ENCODE measurements at places on chromosomes 7 and 10. TPM values are rescaled to one million over a fixed set of nuclear protein-coding genes. Genes with fewer than 3 reads are reported as not detected.

Gene CALML5
- total RNA-seq, result not detected

Gene MTERF1
- 7.7 TPM for total RNA-seq

Gene FXYD4
- not detected for total RNA-seq

Gene HABP2
- not detected for total RNA-seq

Gene AGAP5
- total RNA-seq, result 1.6 TPM

Gene OPN4
- total RNA-seq, result not detected

Gene AKR1C2
- total RNA-seq, result not detected

Gene ASIC3
- not detected for total RNA-seq

Gene HACD1
- total RNA-seq, result 23.2 TPM

Gene FGFBP3
- 0.09 TPM for total RNA-seq

Gene MAPK8
- total RNA-seq, result 39.9 TPM

Gene SPDYE1
- total RNA-seq, result not detected

All from endothelial cell of coronary artery (primary cell).